ENCODE measurements at places on chromosomes 1 and 21. TPM values are rescaled to one million over a fixed set of nuclear protein-coding genes. Genes with fewer than 3 reads are reported as not detected.

MAP3K7CL gene
- 7.7 TPM for total RNA-seq

DNA sequence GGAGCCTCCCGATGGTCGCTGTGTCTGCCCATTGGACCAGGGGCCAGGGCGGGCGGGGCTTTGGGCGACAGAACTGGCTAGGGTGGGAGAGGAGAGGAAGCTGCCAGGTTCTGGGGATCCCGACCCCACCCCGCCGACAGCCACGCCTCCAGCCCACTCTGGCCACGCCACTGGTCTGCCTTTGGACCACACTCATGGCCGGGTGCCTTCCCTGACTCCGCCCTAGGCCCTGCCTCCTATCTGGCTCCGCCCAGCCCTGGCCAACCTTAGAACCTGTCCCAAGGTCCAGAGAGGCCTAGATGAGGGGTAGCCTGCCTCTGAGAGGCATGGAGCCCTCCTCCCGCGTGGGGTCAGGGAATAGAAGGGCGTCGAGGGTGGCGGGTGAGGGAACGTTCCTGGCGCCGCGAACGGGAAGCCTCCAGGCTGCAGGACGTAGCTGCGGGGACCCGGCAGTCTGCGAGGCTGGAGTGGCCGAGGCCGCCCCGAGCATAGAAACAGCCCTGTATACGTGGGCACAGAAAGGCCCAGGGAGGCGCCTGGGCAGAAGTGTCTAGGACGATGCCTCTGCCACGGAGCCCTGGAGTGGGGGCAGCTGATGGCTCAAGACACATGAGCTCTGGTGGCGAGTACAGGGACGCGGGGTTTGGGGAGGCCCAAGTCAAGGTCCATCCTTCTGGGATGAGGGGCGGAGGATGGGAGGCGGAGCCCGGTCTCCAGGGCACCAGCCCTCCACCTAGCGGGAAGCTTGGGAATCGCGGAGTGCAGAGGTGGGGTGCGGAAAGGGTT, 11.5 kb upstream of the COL16A1 start:
- no peak for DNase-seq

DNA sequence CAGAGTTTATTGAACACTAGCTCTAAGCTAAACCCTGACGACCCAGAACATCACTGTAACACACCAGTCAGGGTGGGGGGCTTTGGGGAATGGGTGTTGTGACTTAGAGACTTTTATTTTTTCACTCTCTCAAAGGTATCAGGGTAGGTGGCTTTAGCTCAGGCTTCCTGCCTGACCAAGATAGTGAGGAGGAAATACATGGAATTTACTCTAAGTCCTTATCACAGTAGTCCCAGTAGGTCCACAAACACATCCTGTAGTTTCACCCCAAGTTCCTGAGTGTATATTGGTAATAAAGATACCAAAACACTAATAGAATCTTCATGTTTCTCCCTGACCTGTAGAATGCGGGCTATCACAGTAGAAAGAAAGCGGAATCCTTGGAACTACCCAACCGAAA, 15.1 kb downstream of the GJA5 start:
- no peak for DNase-seq

DNA sequence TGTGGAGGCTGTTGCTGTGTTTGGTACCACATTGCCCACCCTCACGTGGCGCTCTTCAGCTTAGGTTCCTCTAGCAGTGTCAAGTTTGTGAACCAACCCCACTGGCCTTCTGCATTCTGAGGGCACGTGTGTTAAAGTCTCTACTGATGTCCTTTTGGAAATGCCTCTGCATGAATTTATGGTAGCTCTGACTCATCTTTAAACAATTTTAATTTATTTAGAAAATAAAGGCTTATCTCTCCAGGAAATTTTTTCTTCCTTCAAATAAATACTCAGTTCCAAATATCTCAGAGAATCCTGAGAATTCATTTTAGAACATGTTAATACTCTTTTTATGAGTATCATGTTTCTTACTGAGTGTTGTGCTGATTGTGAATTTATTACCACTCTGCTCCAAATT, 5.5 kb downstream of the CD1D start:
- DNase-seq: no peak

GRCh38 chr1:66302815-66303214, 231.1 kb upstream of the SGIP1 start:
- no peak for DNase-seq

GRCh38 chr21:38984982-38985567, 179.3 kb downstream of the ETS2 start:
- DNase-seq: no peak

- no peak for DNase-seq
These were observed 82.1 kb downstream of the GFI1 start for GRCh38 chr1:92404661-92405060.

GRCh38 chr1:157652859-157653493, 47.6 kb downstream of the FCRL3 start:
- peak; percentile 44 for DNase-seq

DNA sequence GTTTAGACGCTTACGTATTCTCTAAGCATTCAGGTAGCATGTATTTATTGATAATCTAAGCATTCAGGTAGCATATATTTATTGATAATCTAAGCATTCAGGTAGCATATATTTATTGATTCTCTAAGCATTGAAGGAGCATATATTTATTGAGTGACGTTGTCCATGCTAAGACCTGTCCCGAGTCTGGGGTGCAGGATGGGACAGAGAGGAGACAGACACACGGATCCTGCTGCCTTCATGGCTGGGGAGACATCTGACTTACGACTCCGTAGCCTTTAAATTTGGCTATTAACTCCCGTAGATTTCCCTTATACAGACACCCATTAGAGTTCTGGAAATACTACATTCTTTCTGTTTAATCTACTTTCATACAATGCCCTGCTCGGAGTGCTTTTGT, 982 bp downstream of the SCCPDH start:
- DNase-seq: no peak

MORN1 gene
- 5.8 TPM for total RNA-seq
